ENCODE measurements at places on chromosomes 1 and 21.

DNA sequence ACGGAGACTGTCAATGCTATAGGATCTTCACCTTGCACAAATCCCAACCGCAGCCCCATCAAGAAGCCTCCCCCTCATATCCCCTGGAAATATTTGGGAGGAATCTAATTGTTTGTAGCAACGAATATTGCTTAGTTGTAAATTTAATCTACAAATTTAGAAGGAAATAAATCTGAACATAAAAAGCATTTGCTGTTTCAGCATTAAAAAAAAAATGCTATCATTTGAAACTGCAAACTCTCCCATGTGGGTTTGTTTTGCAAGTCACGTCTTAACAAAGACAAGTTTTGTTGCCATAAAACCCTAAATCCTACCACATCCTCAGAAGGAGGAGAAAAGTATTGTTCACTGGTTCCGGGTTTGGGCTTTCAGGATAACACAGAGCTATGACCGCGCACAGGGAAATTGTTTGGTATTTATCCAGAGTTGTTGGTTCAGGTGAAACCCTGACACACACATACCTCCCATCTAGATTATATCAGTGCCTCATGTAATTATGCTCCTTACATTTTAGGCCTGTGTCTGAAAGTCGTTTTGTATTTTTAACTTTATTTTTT, 279.6 kb downstream of the TM2D1 start:
- DNase-seq = no peak

DNA sequence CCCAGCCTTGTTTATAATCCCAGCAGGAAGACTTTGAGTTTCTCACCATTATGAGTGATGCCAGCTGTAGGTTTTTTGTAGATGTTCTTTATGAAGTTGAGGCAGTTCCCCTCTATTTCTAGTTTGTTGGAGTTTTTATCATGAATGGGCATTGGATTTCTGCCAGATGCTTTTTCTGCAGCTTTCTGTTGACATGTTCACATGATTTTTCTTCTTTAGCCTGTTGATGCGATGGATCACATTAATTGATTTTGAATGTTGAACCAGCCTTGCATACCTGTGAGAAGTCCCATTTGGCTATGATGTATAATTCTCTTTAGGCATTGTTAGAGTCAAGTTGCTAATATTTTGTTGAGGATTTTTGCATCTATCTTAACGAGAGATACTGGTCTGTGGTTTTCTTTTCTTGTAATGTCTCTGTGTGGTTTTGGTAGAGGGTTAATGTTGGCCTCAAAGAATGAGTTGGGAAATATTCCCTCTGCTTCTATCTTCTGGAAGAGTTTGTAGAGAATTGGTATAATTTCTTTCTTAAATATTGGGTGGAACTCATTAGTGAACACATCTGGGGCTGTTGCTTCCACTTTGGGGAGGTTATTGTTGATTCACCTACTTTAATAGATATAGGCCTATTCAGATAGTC, 33.2 kb downstream of the ZBTB40 start:
- DNase-seq = no peak

- no peak for DNase-seq
Observed at GRCh38 chr1:46506470-46507219, 17.0 kb downstream of the DMBX1 start.

GRCh38 chr21:37908691-37909090, 7.6 kb downstream of the KCNJ6 start:
- DNase-seq = no peak

GRCh38 chr1:183263886-183264602, 78.0 kb downstream of the LAMC2 start:
- DNase-seq = no peak

All from brain pericyte (primary cell).